Esophagus squamous epithelium (tissue), 5 donors: ENCODE measurements at places on chromosomes 1 and 21.

GRCh38 chr1:43451157-43451591, 2.6 kb downstream of the HYI start:
- no peak overlapping the region for H3K27ac ChIP-seq
- DNase-seq: no peak
- H3K27me3 ChIP-seq: no peaks in the 10 kb centered on the region
- no peak overlapping the region for H3K4me3 ChIP-seq
- H3K36me3 ChIP-seq: peaks cover 39% of the 10 kb centered on the region

DNA sequence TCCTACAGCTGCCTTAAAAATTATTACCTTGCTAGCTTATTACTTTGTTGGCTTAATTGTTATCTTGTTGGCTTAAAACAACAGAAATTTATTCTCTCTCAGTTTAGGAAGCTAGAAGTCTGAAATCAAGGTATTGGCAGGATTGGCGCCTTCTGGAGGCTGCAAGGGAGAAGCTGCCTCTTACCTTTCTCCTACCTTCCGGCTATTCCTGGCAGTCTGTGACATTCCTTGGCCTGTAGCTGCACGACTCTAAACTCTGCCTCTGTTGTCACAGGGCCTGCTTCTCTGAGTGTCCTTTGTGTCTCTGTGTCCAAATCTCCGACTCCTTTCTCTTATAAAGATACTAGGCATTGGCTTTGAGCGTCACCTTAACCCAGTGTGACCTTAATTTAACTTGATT, 579.9 kb upstream of the B3GALT2 start:
- DNase-seq: no peak
- H3K27me3 ChIP-seq: no peaks in the 10 kb centered on the region
- no peaks in the 10 kb centered on the region for H3K36me3 ChIP-seq
- H3K4me3 ChIP-seq: no peak overlapping the region
- no peaks in the 10 kb centered on the region for H3K4me1 ChIP-seq

DNA sequence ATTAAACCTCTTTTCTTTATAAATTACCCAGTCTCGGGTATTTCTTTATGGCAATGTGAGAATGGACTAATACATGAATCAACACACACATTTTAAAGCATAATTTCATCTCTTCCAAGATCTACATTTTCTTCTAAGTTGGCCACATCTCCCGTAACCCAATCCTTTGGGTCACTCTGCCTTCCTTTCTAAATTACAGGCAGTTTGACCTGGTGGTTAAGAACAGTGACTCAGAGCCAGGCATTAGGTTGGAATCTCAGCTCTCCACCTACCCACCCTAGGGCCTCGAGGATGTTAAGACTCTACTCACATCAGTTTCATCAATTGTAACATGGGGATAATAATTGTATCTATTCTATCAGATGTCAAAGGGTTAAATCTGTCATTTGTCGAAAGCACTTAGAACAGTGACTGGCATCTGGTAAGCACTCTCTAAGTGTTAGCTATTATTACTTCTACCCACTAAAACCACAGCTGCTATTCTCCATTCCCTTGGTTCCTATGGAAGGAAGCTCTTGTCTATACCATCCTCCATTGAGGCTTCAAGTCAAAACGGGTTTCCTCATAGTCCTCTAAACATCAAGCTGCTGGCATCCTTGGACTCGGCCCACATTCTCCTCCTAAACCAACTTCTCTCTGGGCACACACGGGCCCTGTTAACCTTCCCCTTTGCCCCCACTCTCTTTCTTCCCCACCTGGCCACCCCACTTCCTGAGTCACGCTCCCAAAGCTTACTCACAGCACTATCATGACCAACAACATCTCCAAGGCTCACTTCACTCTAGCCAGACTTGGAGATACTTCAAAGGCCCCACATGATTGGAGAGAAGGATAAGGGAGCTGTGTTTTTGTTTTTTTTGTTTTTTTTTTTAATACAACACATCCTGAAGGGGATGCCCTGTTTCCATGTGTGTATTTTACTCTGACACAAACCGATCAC, 116.9 kb downstream of the TGFBR3 start:
- peak overlapping the region; percentile 61 for H3K27ac ChIP-seq
- H3K27me3 ChIP-seq: no peaks in the 10 kb centered on the region
- H3K4me3 ChIP-seq: no peak overlapping the region
- no peaks in the 10 kb centered on the region for H3K36me3 ChIP-seq
- no peak for DNase-seq

DNA sequence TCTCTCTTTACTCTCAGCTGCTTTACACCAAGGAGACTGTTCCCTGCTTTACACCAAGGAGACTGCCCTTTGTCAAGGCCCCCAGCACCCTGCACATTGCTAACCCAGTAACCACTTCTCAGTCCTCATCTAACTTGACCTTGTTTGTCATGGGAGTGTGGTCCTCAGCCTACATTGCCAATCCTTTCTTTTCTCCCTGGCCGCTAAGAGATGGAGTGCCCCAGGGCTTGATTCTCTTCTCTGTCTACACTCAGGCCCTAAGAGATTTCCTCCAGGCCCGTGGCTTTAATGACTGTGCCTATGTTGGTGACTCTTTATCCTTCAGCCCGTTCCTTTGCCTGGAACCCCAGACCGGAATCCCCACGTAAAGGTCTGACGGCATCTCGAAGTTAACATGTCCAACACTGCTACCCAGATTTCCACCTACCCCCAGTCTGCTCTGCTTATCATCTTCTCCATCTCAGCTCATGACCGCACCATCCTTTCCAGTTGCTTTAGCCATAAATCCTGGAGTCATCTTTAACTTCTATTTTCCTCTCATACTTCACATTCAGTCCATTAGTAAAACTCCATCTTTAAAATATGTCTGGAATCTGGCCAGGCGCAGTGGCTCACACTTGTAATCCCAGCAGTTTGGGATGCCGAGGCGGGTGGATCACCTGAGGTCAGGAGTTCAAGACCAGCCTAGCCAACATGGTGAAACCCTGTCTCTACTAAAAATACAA, 9.5 kb upstream of the SEMA4A start:
- peaks cover 20% of the 10 kb centered on the region for H3K4me1 ChIP-seq
- no peaks in the 10 kb centered on the region for H3K27me3 ChIP-seq
- no peak overlapping the region for H3K4me3 ChIP-seq
- no peak for DNase-seq
- H3K36me3 ChIP-seq: peaks cover 8% of the 10 kb centered on the region

DNA sequence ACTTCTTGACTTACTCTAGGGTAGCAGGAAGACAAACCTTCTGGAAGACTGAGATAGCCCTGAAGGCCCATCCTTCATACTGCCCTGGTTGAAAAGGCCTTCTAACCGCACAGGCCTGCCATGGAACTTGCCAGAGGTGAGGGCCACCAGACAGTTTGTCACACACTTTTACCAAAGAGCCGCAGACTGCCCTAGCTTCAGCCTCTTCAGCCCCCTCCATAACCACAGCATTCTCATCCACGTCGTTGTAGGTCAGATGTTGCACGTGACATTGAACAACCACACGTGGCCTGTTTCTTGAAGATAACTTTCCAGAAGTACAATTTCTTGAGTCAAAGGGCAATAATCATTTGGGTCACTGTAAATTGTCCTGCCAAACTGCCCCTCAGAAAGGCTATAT, 18.9 kb downstream of the ZNF362 start:
- DNase-seq: no peak
- H3K36me3 ChIP-seq: no peaks in the 10 kb centered on the region
